ENCODE measurements at places on chromosomes 6 and 20. TPM values are rescaled to one million over a fixed set of nuclear protein-coding genes. Genes with fewer than 3 reads are reported as not detected.

DNA sequence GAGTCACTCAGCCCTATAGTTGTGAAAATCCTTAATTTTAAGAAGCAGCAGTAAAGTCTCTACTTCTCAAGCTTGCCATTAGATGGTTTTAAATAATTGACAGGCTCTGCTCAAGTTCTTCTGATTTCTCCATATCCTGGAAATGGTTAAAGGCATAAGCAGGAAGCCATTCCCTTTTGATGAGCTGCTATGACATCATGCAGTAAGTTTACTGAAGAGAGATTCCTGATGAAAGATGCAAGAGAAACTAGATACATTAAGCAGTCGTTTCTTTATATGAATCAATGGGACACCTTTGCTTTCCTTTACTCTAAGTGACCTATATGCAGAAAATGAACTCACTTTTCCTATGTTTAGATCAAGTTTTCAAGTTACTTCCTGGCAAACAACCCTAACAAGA lies 9.8 kb downstream of the POPDC3 start:
- no peak for DNase-seq

DNA sequence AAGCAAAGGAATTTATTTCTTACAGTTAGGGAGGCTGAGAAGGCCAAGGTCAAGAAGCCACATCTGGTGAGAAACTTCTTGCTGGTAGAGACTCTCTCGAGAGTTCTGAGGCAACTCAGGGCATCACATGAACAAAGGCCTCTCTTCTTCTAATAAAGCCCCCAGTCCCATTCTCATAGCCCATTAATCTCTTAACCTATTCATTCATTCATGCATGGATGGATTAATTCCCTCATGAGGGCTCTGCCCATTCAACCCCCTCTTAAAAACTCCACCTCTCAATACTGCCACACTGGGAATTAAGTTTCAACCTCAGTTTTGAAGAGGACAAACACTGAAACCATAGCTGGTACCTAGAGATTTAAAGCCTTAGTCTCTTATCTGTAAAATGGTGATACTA lies 217.9 kb upstream of the SPTLC3 start:
- DNase-seq = no peak

GRCh38 chr6:11011787-11012234 lies 32.3 kb downstream of the ELOVL2 start:
- no peak for DNase-seq

LGSN gene
- total RNA-seq = 0.40 TPM

- DNase-seq = no peak
Observed at GRCh38 chr6:135850882-135851281, 619 bp upstream of the PDE7B start.

- DNase-seq = no peak
Observed at GRCh38 chr6:159815410-159815809, 15.3 kb downstream of the PNLDC1 start.

COL19A1 gene
- 4.0 TPM for total RNA-seq

GRCh38 chr6:84007871-84008270 lies 25.7 kb upstream of the MRAP2 start:
- no peak for DNase-seq

DNA sequence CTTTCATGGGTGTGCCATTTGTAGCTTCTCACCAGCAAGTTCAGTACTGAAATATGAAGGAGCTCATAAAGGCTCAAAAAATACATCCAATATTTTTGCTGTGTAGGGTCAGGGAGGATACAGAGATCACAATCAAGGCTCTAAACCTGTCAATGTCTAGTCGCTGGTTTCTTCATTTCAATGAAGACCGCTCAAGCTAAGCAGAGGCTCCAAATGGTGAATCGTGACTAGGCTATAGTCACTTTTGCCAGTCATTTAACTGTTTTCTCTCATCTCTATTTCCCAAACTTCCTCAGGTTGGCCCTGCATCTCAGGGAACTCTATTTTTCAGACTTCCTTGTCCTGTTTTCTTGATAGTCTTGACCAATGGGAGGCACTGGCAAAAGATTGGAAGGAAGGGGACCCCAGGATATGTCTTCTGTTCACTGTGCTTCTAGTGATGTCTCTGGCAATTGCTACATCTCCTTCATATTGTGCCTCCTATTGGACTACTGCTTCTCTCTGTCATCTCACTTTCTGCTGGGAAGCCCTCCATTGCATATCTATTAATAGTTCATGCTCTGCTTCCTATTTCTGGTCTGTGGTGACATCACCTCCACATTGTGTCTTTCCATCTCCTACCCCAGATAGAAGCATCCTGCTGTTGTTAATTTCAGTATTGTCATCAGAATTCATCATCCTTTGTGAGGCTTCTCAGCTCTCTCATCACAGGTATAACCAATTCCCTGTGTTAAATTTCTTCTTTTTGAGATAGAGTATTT lies 87.7 kb upstream of the FAM184A start:
- DNase-seq = no peak

GRCh38 chr6:144007478-144008119 lies 460 bp downstream of the PLAGL1 start:
- DNase-seq = no peak

- DNase-seq = no peak
Observed at GRCh38 chr20:986733-987355, 15.3 kb downstream of the RSPO4 start.

DNA sequence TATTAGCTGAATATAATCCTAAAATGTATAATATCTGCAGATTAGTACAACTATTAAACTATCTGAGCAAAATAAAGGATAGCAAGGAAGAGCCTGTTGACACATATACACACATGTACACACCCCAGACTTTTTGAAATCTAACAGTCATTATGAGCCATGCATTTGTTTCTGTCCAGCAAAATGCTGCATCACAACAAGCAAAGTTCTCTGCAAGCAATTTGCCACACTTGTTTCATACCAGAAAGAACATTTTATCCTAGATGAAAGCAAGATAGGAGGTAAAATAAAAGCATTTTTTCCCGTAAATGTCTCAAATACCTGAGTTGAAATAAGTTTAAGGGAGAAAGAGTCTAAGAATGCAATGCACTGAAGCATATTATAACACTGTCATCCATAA lies 145.2 kb downstream of the COL21A1 start:
- no peak for DNase-seq

- DNase-seq = no peak
Observed at GRCh38 chr6:51249798-51250197, 431.1 kb downstream of the TFAP2B start.

DNA sequence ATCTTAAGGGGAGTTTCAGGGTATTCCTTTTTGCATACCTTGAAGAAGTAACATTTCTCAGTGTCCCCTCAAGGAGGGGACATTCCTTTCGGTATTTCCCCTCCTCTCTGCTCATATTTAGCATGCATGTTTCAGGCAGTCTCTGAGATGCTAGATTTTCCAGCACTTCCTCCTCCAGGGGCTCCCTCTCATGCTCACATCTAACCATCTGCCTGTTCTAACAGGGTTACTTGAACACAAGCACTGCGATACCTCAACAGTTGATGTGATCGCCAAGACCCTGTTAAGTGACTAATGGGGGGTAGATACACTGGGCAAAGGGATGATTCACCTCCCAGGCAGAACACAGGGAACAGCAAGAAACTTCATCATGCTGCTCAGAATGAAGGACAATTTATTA lies 12.9 kb upstream of the MCM3 start:
- DNase-seq = no peak

DNA sequence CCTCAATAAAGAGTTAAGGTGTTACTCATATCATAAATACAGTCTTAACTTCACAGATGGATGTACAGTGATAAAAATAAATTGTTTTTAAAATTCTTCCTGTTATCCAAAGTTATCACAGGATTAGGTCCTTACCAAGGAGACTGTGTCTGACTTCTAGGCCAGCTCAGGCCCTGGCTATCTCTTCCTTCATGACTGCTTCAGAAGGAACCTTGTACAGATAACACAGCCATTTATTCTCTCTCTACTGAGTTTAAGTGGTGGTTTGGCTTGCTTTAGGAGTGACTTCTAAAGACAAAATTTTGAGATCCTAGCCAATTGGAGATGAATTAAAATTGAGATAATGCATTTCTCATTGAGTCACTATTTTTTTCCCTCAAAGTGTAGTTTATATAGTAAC lies 40.8 kb upstream of the RNF182 start:
- DNase-seq = no peak

GRCh38 chr6:145491126-145491525 lies 244.2 kb downstream of the EPM2A start:
- DNase-seq = no peak

DNA sequence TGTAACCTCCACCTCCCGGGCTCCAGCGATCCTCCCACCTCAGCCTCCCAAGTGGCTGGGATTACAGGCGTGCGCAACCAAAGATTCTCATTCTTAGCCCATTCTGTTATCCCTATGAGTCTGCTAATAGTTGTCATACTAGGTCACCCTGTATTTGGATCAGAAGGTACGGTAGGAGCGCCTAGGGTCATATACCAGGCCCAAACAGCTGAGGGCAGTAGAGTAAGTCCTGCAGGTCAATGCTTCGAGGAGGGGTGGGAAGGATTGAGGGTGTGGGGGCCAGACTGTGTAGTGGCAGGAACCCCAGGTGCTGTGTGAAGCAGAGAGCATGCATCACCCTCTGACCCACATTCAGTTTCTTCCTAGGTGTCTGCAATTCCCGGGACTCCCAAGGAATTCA lies 22.7 kb upstream of the POU5F1 start:
- no peak for DNase-seq

ZNF335 gene
- total RNA-seq = 12.9 TPM

GMNN gene
- 27.3 TPM for total RNA-seq

DNA sequence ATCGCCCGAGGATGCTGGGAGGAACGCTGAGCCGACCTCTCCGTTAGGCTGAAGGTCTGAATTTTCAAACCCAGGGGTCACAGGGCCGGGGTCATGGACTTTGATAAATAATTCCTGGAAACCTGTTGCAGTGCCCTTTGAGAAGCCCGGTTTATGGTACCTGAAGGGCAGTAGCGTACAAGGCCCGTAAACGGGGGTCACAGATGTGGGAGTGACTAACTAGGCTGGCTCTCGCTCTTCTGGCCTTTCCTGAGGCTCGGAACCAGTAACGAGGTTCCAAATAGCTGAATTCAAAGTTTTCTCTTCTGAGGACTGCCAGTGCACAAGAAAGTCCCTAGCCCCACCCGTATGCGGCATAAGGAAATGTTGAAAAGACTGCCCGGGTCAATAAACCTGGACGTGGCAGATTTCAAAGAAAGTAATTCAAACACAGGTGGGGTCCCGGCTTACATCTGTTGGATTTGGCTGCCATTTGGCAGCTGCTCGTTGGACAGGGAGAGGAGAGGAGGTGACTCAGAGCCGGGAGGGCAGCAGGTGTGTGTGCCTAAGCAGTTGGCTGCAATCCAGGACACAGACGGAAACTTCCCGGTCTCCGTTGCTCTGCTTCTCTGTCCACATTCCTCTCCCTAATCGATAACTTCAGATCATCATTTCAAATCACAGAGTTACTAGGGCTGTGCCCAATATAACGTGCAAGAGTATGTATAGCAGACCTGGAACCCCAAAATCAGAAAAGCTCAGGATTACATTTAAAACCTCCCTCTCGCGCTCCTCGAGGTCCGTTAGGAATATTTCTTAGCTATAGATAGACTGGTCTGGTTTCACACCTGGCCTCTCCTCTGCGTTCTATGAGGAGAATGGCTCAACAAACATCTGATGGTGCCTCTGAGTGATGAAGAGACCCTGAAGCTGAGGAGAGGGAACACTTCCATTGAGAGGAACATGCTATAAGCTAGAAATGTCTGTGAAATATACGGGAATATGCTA lies 765 bp upstream of the GMDS start:
- DNase-seq = peak; percentile 50

DNA sequence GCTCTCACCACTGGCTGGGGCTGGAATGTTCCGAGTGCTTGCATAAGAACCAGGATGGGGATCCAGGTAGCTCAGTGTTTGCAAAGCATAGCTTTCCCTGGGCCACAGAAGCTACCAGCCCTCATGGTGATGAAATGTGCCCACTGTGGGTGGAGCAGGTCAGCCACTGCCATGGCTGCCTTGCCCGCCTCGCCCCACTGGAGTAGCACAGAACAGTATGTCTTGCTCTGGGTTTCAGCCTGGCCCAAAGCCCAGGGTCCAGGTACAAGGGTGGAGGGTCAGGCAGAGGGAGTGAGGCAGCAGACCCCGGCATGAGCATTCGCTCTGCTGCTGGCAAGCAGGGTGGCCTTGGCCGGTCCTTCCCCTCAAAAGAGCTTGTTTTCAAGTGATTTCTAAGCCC lies 34.7 kb downstream of the KCNK17 start:
- no peak for DNase-seq

CD40 gene
- 6.3 TPM for total RNA-seq

CFB gene
- 11.6 TPM for total RNA-seq

MOG gene
- total RNA-seq = 22.6 TPM

DNA sequence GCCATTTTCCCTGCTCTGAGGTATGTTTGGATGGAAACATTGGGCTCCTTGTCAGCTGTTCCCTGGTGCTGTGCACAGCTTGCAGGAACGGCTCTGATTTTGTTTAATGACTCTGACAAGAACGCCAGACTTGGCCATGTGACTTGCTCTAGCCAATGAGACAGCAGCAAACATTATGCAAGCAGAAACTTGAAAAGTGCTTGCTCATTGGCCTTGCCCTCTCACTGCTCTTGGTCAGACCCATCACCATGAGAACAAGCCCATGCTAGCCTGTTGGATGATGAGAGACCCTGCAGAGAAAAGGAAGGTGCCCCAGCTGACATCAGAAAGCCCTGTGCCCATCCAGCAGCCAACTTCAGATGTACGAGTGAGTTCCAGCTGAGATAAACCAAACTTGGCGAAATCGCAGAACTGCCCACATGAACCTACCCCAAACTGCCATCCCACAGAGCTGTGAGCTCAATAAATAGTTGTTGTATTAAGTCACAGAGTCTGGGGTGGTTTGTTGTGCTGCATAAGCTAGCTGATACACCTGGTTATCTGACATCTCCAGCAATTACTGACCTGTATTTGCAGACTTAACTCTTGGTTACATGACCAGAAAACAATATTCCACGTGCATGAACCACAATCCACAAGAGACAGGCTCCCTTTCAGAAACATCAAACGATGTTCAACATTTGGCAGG lies 96.9 kb downstream of the JPH2 start:
- DNase-seq = no peak

- no peak for DNase-seq
Observed at GRCh38 chr6:99366852-99367251, 17.4 kb upstream of the FAXC start.

DNA sequence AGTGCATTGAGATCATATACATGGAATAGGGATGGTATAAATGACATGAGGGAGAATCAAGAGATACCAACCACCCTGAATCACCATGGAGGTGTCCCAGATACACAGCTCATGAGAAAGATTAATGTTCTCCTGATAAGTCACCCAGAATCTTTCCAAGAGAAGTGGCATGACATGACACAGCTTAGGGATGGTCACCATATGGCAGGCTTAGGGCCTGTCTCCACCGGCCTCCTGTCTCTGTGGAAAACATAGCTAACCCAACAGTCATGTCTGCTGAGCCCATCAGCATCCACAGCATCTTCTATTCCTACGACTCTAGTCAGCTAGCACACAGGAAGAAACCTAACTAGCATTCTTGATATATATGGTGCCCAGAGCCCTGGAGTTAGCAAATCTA lies 133.3 kb downstream of the IPCEF1 start:
- no peak for DNase-seq
